Endothelial cell of umbilical vein (primary cell): ENCODE measurements at places on chromosomes 6 and 20. TPM values are rescaled to one million over a fixed set of nuclear protein-coding genes. Genes with fewer than 3 reads are reported as not detected.
A peak's percentile ranks its signal among the peaks of the same experiment; 100 is the strongest.

RAET1L gene
- not detected in 2 replicates for total RNA-seq

ECT2L gene
- total RNA-seq, result not detected in 2 replicates

PRL gene
- not detected in 2 replicates for total RNA-seq

OPRM1 gene
- total RNA-seq, result not detected in 2 replicates

STMND1 gene
- total RNA-seq, result not detected in 2 replicates

RNF39 gene
- not detected in 2 replicates for total RNA-seq

VGLL2 gene
- not detected in 2 replicates for total RNA-seq

ATP9A gene
- total RNA-seq, result 35.2 and 41.5 TPM in 2 replicates

RIPOR2 gene
- total RNA-seq, result not detected in 2 replicates

TBCC gene
- 17.1 and 19.1 TPM in 2 replicates for total RNA-seq

SASH1 gene
- total RNA-seq, result 97.5 and 103 TPM in 2 replicates

DNA sequence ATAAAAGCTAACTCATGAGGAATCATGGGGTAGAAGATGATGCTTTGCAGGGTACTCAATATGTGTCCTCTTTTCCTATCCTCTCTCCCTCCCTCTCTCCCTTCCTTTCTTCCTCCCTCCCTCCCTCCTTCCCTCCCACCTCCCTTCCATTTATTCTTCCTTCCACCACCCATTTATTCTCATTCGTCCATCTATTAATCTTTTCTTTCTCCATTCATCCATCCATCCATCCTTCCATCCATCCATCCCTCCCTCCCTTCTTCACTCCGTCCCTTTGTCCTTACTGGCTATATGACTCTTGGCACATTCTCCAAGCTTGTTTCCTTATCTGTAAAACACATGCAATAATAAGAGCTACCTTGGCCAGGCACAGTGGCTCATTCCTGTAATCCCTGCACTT is 40.9 kb downstream of the ARHGAP40 start:
- DNase-seq, result no peak

- no peak for DNase-seq
Measured at GRCh38 chr6:138204303-138204702, 14.0 kb downstream of the PBOV1 start.

DNA sequence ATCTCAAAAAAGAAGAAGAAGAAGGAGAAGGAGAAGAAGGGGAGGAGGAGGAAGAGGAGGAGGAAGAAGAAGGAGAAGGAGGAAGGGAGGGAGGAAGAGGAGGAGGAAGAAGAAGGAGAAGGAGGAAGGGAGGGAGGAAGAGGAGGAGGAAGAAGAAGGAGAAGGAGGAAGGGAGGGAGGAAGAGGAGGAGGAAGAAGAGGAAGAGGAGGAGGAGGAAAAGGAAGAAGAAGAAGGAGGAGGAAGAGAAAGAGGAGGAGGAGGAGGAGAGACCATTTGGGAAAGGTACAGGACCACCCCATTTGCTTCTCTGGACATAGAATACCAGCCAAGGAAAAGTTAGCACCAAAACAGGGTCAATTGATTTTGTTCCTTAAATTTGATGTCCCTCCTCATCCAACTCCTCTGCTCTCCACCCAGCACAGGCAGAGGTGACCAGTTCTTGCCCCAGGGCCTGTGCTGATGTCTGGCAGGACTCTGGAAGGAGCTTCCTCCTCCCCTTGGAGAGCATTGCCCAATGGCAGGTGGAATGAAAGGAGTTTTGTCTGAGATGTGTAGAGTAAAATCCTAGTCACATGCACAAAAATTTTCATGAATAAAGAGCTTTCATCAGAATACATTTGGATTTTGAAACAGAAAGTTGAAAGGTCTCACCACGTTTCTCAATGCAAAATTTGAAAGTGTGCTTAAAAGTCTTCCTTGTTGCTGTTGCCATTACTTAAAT is 182.9 kb downstream of the LY86 start:
- no peak for DNase-seq

- no peak for DNase-seq
Measured at GRCh38 chr6:3291987-3292386, 33.2 kb downstream of the PSMG4 start.

- DNase-seq, result no peak
Measured at GRCh38 chr20:14126856-14127255, 131.5 kb downstream of the MACROD2 start.

- peak; percentile 56 for DNase-seq
Measured at GRCh38 chr20:10654630-10655029, 19.2 kb downstream of the JAG1 start.

GRCh38 chr20:8476021-8476420 is 344.0 kb downstream of the PLCB1 start:
- no peak for DNase-seq

- DNase-seq, result no peak
Measured at GRCh38 chr6:41757271-41757670, 10.1 kb upstream of the PGC start.

- no peak for DNase-seq
Measured at GRCh38 chr6:106101466-106101865, 15.3 kb downstream of the PRDM1 start.

DNA sequence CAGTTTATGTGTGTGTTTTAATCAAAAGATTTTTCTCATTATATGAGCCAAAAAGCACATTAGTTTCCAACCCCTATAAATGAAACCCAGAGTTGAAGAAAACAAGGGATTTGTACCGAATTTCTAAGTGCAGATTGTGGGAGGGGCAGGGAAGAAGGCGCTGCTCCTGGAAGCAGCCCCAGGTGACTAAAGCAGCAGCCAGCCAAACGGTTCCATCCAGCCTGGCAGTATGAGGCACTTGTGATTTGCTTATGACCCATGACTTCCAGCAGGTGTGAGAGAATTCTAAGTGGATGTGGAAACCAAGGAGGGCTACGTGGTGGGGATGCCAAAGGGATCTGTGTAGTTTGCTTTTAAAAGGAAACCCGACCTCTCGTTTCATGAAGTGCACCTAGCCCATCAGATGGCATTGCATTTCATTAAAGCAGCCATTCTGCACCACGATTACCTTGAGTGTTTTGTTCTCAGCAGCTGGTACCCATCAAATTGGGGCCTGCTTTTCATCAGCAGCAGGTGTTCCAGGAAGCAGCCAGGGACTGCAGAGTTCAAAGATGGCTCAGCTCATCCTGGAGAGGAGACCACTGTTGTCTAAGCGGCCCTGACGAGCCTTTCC is 79.1 kb downstream of the DTD1 start:
- no peak for DNase-seq

GRCh38 chr20:35698298-35699126 is 640 bp downstream of the NFS1 start:
- peak; percentile 28 for DNase-seq

GRCh38 chr20:17066902-17067301 is 159.9 kb upstream of the PCSK2 start:
- no peak for DNase-seq

DNA sequence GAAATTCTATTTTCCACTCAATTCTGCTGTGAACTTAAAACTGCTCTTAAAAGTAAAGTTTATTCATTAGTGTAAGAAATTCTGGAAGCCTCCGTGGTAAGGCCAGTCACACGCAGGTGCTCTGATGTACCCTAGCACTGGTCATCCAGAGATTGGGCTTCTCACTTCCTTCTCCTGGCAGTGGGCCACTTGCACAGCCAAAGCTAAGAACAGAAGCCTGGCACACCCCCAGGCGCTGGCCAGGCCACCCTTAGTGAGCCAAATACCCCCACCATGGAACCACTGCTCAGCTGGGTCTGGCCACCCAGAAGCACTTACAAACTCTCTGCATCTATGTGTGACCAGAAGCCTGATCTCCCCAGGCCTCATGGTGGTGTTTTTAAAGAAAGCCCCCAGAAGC is 35.3 kb upstream of the ARFGEF2 start:
- no peak for DNase-seq

DNA sequence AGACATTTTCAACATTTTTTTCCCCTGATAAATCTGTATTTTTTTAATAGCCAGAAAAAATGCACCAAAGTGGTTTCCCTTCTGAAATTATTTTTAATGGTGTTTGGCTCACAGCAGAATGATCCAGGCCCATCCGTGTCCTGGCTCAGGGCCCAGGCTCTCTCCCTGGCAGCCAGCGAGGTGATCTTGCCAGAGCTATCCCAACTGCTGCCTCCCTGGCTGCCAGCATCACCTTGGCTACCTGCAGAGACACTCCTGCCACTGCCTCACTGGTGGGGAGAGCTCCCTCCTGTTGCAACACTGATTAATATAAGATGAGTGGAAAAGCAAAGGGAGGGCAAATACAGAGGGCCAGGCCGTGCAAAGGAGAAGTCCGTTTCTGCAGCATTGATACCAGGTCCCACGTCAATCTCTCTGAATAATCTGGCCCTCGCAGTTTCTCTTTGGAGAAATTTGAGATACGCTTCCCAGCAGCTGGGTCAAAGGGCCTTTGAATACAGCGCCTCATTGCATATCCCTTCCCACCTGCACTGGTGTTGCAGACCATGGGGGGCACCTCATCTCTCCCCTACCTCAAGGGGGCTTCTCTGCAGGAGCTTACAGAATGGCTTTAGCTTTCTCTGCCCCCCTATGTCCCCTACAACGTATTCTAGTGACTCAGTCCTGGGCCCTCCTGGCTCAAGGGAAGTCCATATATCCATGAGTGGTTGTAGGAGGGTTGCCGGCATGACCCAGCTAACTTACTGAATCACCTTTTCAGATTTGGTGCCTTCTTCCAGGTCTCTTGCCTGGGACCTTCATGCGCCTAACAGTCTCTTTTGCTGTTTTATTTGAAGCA is 12.8 kb upstream of the DSTN start:
- peak; percentile 68 for DNase-seq

DNA sequence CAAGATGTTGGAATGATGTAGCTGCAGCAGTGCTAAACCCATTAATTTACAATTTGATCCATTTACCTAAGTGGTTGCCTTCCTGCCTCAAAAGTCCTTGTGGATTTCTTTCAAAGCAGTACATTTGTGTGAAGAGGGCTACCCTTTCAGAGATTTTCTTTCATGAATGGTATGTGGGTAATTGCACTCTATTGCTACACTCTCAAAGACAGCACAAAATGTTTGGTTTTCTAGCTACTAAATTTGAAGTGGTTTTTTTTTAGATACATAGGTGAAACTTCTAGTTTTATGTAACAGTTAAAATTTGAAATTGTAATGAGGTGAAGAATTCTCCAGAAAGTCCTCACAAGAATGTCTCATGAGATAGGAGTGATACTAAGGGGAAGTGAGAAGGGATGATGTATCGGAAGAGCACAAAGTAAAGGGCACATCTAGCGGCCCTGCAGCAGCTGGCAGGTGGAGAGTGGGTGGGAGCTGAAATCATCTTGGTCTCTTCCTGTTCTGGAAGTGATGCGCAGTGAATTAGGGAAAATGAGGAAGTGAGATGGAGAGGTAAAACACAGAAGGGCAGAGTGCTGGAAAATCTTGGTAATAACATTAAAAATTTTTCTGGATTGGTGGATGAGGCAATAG is 236.8 kb upstream of the MAN1A1 start:
- no peak for DNase-seq

DNA sequence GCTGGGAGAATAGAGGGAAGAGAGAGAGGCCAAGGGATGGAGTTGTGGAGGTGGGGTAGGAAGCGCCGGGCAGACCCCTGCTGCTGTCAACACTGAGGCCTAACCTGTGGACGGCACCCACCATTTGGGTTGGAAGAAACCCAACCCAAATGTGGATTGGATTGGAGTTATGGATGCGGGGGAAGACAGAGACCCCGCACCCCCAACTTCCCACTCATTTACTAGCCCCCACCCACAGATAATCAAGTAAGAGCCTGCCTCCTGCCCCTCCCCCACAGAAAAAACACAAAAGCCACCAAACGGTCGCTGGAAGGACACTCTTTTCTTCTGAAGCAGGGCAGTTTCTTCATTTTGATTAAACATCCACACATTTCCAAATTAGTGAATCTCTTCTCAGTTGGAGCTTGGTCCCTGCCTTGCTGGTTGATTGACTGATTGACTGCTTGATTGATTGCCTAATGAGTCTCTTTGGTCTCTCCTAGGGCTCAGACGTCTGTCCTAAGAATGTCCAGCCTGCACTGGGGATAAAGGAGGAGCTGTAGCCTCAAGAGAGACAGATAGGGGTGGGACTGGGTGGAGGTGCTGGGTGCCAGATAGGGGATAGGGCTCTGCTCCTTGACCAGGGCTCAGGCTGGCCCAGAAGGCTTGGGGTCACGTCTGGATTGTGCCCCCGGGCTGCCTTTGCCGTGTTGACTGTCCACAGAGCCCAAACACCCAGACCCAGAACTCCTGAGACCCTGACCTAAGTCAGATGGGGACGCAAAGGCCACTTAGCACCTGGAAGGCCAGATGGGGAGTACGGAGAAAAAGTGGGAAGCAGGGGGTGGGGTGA is 74.9 kb upstream of the FOXP4 start:
- no peak for DNase-seq

- DNase-seq, result no peak
Measured at GRCh38 chr6:44275749-44276648, 5.7 kb downstream of the TMEM151B start.

DNA sequence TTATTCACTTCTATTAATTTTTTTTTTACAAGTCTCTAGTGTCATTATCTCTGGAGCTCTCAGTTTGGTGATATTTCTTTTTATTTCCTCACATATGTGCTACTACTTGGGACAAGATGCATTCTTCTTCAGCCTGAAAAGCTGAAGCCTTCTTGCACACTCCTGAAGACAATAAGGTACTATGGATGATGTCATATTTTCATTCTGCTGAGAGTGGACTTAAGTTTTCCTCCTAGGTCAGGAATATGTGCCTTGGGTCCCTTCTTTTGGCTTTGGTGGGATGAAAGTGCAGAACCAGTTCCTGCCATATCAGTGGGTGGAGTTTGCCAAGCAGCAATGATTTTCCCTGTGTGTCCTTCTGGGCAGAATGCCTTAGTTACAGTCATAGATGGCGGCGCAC is 188.7 kb upstream of the EYA4 start:
- DNase-seq, result no peak

DNA sequence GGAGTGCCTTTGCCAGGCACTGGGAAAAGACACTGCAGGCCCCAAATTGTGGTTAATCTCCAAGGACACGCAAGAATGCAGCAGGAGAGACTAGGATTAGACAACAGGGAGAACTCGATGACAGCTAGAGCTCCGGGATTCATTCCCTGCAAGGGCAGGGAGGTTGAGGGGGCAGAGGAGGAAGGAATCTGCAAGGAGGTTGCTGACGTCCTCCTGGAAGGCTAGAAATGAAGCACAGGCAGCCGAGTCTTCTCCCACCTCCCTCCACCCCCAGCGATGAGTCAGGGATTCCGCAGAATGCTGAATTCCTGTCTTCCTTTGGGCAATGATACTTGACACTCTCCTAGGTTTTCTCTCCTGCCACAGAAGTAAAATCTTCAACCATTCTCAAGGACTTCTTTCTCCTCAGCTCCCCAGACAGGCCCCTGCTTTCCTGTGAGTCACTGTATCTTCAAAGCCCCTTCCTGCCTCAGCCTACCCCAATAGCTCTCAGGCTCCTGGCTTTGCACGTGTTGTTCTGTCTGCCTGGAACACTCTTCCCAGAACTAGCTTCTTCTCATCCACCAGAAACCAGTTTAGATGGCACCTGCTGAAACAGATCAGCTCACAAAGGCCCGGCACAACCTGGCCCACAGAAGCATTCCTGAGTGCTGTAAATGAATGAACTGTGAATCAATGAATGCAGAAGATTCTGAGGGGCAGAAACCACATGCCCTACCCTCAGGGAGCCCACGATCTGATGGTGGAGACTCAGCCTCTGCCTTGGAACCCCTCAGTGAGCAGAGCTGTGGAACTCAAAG is 85.6 kb downstream of the MRPL14 start:
- peak; percentile 82 for DNase-seq
